ENCODE measurements at places on chromosomes 3 and 15.

DNA sequence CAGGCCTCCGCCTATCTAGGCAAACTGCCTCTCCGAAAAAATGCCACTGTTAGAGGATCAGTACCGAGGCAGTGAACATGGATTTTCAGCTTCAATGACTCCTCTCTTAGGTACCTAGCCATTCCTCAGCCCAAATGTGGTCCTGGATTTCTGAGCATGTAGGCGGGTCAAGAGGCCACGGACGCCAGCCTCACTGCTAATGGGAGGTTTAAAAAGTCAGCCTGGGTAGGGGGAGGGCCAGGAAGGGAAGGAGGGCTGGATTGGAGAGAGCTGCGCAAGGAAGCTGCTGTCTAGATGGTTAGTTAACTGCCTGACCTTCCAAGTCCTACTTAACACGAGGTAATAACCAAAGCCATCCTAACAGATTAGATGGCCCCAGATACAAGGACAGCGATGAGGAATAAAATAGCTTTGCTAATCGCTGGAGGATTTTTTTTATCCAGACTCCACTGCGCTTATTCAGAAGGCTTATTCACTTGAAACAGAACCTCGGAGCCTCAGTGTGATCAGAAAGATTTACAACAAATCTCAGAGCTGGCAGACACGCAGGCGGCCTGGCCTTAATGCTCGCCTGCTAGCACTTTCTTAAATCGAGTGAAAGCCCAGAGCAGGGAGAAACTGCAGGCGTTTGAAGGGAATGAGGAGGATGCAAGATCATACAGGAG, 34.3 kb downstream of the TLE3 start:
- no peak for DNase-seq

- DNase-seq: no peak
Observed at GRCh38 chr15:25508369-25509002, 69.7 kb upstream of the UBE3A start.

- no peak for DNase-seq
Observed at GRCh38 chr15:101305820-101306255, 10.8 kb upstream of the SNRPA1 start.

DNA sequence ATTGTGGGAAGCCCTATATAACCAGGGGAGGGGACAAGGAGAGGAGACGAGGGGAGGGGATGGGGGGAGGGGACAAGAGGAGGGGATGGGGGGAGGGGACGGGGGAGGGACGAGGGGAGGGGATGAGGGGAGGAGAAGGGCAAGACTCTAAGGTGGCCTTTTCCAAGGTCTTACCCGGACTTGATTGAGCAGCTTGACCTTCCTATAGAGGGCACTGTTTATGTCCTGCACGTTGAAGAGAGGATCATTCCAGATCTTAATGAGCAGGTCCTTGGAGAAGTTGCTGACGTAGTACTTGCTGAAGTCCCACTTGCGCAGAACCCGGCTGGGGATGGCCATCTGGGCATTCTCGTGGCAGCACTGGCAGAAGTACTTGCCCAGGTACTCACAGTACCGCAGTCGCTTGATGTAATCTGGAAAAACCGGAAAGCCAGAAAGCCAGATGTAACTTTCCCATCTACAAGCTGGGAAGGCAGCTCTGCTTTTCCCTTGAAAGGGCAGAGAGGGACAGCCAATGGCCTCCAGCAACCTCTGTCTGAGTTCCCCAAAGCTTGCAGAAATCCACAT, 55.7 kb downstream of the RUBCN start:
- no peak for DNase-seq

GRCh38 chr3:33954956-33955355, 156.5 kb downstream of the PDCD6IP start:
- DNase-seq: no peak

GRCh38 chr3:141499284-141499683, 12.5 kb downstream of the RASA2 start:
- DNase-seq: no peak

DNA sequence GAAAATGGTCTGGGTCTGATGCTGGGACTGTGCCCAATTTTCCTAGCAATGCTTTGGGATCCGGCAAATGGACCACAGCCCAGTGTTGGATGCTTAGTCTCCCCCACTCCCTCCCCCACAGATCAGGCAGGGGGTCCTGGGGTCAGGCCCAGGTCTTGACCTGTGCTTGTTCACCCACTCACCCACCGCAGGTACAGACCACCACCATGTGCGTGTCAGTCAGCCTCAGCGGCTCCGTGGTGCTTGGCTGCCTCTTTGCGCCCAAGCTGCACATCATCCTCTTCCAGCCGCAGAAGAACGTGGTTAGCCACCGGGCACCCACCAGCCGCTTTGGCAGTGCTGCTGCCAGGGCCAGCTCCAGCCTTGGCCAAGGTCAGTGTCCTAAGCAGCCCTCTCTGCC, 10.6 kb downstream of the GRM2 start:
- peak; percentile 68 for DNase-seq

DNA sequence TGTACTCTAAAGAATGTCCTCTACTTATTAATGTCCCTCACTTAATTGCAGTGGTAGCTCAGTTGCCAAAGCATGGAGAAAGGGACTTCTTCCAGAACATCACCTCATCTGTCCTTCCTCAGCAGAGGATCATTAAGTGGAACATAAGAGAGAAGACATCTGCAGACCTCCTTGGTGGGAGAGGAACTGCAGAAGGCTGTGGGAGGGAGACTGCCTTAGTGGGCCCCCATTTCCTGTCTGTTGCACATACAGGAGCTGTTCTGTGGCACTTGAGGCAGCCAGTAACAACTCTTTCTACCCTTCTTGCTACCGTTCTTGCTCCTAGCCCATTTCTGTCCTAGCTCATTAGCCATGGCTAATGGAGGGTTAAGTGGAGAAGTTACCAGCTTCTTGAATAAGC, 33.6 kb downstream of the HPS3 start:
- DNase-seq: no peak

- no peak for DNase-seq
Observed at GRCh38 chr3:15665510-15666150, 64.1 kb downstream of the BTD start.

- no peak for DNase-seq
Observed at GRCh38 chr3:4726549-4726948, 233.4 kb downstream of the ITPR1 start.

DNA sequence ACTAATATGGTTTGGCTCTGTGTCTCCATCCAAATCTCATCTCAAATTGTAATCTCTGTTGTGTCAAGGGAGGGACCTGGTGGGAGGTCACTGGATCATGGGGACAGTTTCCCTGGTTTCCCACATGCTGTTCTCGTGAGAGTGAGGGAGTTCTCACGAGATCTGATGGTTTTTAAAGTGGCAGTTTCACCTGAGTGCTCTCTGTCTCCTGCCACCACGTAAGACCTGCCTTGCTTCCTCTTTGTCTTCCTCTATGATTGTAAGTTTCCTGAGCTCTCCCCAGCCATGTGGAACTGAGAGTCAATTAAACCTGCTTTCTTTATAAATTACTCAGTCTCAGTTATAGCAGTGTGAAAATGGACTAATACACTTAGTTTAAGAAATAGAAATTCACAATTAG, 228.9 kb downstream of the CD47 start:
- DNase-seq: no peak

- DNase-seq: no peak
Observed at GRCh38 chr3:54713455-54713854, 214.4 kb downstream of the LRTM1 start.

DNA sequence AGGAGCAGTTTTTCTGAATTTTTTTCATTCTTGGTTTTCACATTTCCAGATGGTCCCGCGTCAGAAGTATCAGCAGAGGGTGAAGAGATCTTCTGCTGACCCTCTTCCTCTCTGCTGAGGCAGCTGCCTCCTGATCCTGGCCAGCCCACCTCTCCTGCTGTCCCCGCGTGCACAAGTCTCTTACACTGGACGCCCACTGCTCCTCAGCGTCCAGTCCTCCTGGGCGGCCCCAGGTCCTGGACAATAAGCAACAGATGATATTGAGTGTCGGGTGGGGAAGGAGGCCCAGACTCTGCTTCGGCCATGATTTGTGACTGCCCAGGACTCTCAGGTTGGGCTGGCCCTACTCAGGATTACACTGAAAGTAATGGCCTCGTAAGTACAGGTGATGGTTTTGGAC, 50.1 kb downstream of the KLHL25 start:
- DNase-seq: no peak

- DNase-seq: no peak
Observed at GRCh38 chr3:9825451-9826040, 15.5 kb downstream of the TTLL3 start.

Data from suprapubic skin (tissue), 4 donors.